GM23338 (cell line): ENCODE measurements at places on chromosomes 4 and X.

- no peak for DNase-seq
Observed at GRCh38 chr4:119692001-119692400, 63.4 kb upstream of the PDE5A start.

DNA sequence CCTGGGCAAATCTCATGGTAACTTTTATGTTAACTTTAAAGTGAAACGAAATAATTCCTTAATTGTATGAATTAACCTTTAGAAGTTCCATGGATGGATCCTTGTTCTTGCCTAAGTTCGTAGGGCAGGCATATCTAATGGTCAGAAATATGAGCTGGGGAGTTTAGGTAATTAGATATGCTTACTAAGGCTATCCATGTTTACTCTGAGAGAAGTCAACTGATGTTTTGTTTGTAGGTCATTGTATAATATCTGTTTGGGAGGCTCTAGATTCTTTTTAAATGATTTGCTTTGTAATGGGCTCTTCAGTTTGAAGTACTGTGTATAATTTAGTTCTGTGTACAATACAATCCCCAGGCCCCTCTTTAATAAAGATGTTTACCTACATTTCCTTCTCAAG is 117.0 kb downstream of the DCK start:
- DNase-seq, result no peak

DNA sequence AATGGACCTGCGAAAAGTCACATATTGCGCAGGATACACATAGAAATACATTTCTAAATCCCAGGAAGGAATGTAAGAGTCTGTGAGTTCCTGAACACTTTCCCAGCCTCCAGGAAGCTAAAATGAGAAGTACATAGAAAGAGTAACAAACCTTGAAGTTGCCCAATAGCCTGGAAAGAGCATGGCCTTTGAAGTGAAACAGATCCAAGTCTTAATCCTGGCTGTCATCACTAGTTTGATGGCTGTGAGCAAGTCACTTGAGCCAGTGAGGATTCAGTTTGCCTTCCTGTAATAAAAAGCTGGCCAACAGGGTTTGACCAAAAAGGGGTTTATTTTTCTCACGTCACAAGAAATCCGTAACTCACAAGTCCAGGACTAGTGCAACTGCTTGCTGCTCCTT is 69.8 kb downstream of the ARHGEF38 start:
- no peak for DNase-seq

- no peak for DNase-seq
Observed at GRCh38 chrX:134948333-134949241, 42.2 kb upstream of the SMIM10 start.

- DNase-seq, result no peak
Observed at GRCh38 chrX:118702741-118703140, 24.7 kb upstream of the IL13RA1 start.

DNA sequence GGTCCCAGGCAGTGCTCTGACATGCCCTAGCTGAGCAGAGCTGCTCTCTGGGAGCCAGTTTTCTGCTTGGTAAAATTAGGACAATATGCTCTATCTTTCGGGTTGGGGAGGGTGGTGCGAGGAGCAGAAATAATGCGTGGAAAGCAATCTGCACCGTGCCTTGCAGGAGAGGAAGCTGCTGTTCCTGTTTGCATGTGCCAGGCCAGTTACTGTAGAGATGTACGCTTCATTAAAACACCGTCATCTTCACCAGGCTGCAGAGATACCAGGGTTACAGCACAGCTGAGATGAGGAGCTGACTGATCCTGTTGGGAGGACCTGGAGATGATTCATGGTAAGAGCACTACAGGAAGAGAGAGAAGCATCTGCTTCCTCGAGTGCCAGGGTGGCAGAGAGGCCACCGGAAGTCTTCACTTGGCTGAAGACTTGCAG is 29.5 kb upstream of the IRF2 start:
- no peak for DNase-seq

- no peak for DNase-seq
Observed at GRCh38 chr4:99507762-99508161, 3.1 kb upstream of the C4orf17 start.

DNA sequence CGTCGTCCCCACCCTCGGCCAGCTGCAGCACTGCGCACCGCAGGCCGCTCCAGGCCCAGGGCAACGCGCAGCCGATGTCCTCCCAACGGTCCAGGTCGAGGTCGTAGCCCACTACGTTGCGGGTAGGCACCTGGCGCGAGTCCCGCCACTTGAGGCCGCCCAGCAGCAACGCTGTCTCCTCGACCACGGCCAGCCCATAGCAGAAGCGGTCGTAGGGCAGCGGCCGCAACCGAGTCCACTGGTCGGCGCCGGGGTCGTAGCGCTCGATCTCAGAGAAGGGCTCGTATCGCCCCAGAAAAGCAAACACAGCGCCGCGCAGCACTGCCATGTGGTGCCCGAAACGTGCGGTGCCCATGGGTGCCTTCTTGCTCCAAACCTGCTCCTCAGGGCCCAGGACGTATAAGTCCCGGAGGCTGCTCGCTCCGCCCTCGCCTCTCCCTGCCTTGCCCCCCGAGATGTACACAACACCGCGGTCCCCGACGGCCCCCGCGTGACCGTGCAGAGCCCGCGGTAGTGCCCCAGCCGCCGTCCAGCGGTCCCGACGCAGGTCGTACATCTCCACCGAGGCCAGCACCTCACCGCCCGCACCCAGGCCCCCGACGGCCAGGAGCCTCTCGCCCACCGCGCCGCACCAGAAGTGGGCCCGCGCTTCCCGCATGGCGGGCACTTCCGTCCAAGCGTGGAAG is 2.1 kb downstream of the KLHL34 start:
- peak; percentile 30 for DNase-seq

- DNase-seq, result peak; percentile 47
Observed at GRCh38 chrX:98380556-98380955, 1496.8 kb downstream of the RPA4 start.

DNA sequence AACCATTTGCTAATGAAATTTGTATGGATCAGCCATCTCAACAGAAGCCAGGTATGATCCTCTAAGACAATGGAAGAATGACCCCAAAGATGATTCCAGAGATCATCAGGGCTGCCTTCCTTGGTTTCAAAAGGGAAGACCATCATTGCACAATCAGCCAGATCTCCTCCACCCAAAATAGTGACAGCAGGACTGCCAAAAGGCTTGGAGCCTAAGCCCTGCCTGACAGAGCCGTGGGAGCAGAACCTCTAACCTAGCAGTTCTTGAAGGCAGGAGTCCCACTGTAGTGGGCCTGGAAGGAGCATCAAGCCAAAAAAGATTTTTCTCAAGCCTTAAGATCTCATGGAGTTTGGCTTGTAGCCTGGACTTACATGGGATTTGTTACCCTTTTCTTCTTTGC is 226.0 kb downstream of the RASL11B start:
- DNase-seq, result no peak

GRCh38 chrX:75522565-75523431 is at the start of gene ZDHHC15:
Gene ZDHHC15 (minus strand): TSS chrX:75523037. CDS start chrX:75523024, 13 bp downstream.
- DNase-seq, result peak; percentile 73

- DNase-seq, result peak; percentile 13
Observed at GRCh38 chr4:107858158-107858742, 33.5 kb downstream of the SGMS2 start.

- DNase-seq, result no peak
Observed at GRCh38 chr4:67765928-67766327, 11.7 kb upstream of the GNRHR start.

DNA sequence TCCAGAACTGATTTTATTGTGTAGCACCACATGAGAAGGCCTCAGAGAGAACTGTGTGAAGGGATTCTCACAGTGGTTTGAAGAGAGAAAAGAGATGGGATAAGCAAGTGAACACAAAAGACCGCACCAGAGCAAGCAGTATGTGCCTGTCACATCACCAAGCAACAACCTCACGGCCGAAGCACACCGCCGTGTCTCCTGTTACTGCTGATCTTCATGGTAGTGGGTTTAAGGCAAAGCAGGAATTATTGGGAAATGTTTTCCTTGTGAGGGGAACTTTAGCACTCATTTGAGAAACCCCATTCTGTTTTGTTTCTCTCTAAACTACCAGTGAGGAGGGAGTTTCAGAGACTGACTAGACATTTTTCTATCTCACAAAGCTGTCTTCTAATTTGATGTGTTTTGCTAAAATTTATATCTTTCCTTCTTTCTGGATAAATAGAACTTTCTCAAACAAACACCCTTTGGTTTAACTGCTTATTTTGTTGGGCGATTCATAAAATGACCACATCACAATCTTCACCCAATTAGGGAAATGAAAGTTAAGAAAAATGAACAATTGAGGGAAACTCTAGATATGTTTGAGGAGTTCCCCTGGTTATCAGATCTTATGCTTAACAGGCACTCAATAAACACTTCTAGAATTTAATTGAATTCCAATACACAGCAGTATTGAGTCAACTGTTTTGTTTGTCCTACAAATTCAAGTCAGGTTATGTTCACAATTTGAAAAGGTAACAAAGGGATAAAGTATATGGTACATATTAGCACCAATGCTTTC is 16.5 kb downstream of the SH3KBP1 start:
- DNase-seq, result no peak

GRCh38 chr4:163592212-163592611 is 97.7 kb downstream of the TMA16 start:
- no peak for DNase-seq

GRCh38 chr4:58209551-58209950 is 1099.4 kb upstream of the IGFBP7 start:
- DNase-seq, result no peak

- no peak for DNase-seq
Observed at GRCh38 chrX:107726816-107727534, 48.6 kb downstream of the TSC22D3 start.

DNA sequence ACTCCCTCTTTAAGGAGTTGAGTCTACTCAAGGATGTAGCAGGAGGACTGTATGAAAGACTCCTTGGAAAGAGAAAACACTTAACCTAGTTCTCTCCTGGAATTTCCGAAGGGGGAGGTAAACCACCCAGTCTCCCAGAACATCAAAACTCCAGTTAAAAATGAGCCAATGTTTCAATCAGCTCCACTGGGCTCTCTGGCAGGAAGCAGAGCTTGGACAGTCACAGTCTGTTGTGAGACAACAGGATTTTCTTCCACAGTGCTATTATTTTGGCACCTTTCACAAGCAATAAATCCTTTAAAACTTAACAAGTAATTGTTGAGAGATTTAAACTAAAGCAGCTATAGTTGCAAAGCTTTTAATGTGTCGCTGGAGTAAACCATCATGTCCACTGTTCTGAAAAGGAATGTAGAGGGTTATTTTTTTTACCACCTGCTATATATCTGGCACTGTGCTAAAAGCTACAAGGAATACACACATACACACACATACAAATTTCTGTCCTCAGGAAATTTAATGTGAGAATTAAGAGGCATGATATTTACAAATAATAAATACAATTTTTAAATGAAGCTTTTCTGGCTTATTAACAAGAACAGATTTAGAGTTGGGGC is 229.2 kb upstream of the INTU start:
- DNase-seq, result no peak

DNA sequence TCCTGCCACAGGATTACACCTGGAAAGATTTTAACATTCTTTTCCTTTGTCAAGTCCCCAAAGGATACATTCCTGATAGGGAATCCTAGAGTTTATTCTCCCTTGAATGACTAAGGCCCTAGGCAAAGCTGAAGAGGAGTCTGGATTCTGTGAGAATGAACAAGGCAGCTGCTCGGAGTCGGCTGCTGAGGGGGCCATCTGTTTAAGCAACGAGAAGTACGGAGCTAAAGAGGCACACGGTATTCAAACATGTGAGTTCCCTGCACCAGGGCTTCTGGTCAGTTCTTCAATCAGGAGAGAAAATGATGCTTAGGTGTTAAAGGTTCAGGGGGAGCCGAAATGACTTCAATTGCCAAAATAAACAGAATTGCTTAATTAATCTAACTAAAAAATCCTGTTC is 97.6 kb downstream of the MGST2 start:
- peak; percentile 43 for DNase-seq

DNA sequence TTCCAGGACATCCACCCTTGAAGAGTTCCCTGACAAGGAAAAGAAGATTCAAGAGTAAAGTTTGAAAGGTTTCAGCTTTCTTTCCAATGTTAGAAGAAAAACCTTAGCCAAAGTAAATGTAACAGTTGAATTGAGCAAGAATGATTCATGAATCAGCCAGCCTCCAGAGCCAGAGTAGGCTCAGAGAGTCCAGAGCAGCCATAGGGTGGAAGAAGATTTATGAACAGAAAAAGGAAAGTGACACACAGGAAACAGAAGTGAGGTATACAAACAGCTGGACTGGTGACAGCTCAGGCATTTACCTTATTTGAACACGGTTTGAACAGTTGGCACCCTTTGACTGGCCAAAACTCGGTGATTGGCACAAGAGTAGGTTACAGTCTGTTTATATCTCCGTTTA is 63.2 kb downstream of the QDPR start:
- DNase-seq, result no peak

- no peak for DNase-seq
Observed at GRCh38 chr4:121686255-121686654, 10.5 kb downstream of the ANXA5 start.

DNA sequence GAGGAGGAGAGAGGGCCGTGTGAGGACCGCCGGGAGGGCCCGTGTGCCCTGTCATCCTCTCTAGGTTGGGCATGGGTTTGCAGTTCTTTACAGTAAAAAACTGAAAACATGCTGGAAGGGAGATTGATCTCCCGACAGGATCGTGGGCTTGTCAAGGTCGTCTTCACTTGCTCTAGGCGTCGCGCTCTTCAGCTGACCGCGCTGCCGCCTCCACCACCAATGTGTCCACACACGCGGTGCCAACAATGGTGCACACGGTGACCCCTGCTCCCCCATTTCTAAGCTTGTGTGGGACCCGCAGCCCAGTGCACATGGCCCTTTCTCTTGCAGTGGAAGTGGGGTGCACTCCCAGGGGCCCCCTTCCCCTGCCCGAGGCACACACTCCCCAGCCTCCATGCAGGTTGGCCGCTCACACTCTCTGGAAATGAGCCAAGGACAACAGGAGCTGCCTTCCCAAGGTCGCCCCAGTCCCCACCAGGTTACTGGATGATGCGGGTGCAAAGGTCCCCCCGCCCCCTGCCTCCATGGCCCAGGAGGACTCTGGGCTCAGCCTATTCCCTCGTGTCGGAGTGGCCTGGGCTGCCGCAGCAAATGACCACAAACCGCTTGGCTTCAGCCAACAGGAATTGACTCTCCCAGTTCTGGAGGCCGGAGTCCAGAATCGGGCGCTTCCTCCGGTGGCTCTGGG is 1.7 kb upstream of the ZFP92 start:
- DNase-seq, result no peak

- no peak for DNase-seq
Observed at GRCh38 chrX:73876911-73877310, 313.9 kb downstream of the CHIC1 start.

- no peak for DNase-seq
Observed at GRCh38 chrX:43139645-43140044, 361.7 kb upstream of the PPP1R2C start.

GRCh38 chrX:15646543-15646942 is 18.1 kb downstream of the CLTRN start:
- DNase-seq, result no peak

- no peak for DNase-seq
Observed at GRCh38 chr4:158292156-158292555, 81.9 kb downstream of the TMEM144 start.
